Heart left ventricle (tissue), 16 donors: ENCODE measurements at places on chromosomes 1 and 21. TPM values are rescaled to one million over a fixed set of nuclear protein-coding genes. Genes with fewer than 3 reads are reported as not detected.

CORT gene
- polyA plus RNA-seq: not detected

SAMD11 gene
- polyA plus RNA-seq: 0.54 TPM

FBXO2 gene
- polyA plus RNA-seq: 2.5 TPM

CCDC185 gene
- polyA plus RNA-seq: not detected

LEFTY1 gene
- 0.65 TPM for polyA plus RNA-seq

A3GALT2 gene
- polyA plus RNA-seq: not detected

- no peak for DNase-seq
These were observed 112.7 kb upstream of the COA6 start for GRCh38 chr1:234260578-234260977.

- DNase-seq: peak; percentile 28
These were observed 660 bp downstream of the GCLM start for GRCh38 chr1:93908394-93909145.

GRCh38 chr1:42533101-42533863 lies 70.2 kb downstream of the CCDC30 start:
- DNase-seq: no peak

DNA sequence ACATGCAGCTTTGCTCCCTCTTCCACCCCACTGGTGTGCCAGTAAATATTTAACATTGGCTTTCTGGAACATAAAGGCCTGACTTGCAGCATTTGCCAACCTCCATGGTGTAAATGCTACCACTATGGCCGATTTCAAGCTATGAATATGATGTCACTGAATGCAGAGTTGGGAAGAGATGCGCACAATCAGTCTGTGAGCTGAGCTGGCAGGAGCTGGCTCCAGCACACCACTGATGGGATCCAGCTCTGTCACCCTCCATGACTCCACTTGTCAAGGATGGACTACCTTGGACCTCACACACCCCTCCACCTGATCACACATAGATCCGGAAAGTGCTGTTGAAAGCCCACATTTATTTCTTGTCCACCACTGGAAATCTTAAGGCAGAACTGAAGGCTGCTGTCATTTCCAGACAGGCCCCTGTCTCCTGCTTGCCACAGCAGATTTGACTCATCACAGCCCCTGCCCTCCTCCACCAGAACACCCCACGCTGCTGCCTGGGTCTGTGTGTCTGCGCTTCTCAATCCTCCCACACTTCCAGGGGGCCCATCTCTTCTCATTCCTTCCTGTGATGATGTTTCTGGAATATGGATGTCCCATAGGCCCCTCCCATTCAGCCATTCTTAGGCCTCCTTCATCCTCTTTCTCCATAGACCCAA lies 82.2 kb upstream of the BCAR3 start:
- DNase-seq: no peak

DNA sequence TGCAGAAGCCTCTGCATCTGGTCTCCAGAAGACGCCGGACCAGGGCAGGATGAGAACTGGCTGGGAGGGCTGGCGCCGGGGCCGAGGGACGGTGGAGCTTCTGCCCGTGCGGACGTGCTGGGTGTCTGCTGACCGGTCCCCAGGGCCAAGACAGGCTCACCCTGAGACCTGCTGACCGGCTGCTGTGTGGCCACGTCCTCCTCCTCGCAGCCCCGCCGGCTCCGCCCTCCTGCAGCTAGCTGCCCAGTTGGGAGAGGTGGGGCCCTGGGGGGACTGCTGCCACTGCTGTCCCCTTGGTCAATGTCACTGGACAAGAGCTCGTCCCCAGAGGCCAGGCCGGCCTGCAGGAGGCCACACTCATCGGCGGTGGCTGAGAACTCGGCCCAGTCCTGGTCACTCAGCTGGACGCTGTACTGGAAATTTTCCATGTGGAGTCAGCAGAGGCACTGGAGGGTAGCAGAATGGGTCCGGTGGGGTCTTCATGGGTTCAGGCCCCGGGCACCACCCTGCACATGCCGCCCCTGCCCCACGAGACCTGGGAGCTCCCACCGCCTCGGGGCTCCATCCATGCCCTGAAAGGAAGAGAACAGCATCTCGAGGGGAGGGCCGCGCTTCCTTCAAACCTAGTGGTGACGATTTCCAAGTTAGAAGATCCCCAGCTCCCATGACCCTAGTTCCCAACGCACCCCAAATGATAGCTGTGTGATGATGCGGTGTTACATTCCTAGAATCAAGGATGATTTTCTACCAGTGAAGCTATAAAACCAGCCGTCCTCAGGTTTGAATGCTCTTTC lies 1.1 kb downstream of the PERM1 start:
- DNase-seq: peak; percentile 91

DNA sequence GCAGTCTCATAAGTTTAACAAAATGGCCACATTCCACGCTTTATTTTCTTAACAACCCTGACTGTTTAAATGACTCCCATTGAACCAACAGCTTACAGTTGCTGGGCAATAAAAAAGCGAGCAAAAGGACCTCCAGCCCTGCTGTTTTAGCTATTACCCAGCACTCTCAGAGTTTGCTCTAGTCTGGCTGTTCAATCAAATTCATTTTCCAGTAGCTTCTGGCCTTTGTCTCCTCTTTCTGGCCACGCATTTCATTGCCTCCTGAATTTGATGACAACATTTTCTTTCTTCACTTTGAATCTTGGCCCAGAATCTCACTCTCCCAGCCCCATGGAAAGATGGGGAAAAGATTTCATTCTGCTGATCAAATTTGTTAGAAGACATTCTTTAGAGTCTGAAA lies 44.1 kb upstream of the DOCK7 start:
- DNase-seq: no peak

- no peak for DNase-seq
These were observed 39.9 kb upstream of the SLC19A1 start for GRCh38 chr21:45582128-45582527.

GRCh38 chr1:68542586-68542985 lies 45.7 kb upstream of the DEPDC1 start:
- no peak for DNase-seq

GRCh38 chr1:187931776-187932175 lies 1103.0 kb downstream of the PLA2G4A start:
- no peak for DNase-seq

DNA sequence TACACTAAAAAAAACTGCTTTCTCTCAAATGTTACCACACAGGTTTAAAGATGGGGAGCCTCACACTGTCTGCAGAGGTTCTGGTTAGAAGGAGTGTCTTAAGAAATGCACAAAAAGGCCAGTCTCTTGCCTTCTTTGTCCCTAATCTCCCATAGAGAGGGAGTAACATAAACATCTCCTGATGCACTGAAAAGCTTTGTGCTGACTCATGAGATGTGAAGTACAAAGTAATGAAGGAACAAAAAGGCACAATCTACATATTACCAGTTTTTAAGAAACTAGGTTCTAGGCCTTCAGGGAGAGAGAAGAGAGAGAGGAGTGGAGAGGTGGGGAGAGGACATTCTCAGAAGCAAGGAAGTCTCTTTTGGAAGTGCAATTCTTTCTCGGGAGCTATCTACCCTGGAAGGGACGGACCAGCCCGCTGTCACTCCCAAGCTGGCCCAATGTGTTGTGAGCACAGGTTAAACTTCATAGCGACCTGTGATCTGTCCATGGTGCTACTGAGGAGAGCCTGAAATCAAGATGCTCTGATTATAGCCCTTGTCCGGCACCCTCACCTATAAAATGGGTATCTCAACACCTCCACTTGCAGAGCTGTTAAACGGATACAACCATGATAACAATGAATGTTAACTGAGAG lies 458.1 kb downstream of the DISC1 start:
- no peak for DNase-seq

DNA sequence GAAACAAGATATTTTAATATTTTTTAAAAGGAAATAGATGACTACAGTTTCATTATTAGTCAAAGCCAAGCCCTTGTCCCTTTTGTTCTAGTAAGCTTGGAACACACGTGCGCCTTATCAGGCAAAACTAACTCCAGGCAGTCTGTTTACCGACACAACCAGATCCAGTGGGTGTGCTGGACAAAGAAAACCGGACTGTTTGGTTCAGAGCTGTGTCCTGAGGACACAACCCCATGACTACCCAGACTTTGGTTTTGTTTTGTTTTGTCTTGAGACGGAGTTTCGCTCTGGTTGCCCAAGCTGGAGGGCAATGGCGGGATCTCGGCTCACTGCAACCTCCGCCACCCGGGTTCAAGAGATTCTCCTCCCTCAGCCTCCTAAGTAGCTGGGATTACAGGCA lies 13.9 kb upstream of the RHOU start:
- DNase-seq: no peak

DNA sequence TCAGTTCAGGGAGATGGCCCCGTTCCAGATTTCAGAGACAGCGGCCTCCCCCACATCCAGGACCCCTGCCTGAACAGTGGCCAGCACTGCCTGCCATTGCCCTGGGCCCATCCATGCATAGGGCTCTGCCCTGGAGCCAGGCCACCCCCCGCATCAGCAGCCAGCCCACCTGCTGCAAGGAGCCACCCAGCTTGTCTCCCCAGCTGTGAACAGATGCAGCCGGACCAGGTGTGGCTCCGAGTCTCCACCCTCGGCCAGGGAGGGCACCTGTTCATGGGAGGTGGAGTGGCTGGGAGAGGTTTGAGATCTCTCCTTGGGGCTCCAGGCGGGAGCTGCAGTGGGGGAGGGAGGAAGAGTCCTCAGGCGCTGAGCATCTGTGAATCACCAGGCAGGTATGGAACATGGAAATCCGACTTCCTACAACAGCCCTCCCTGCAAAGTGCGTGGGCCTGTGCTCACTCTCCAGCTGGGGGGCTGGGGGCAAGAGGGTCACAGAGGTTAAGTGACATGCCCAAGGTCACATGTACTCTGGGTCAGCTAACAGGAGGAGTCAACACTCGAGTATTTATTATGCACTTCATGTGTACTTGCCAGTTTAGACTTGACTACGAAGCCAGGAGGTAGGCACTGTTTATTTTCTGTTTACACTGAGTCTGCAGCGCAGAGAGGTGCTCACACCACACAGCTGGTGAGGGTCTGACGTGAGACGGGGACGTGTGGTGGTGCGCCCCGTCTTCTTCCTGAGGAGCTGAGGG lies 4.8 kb upstream of the HES5 start:
- DNase-seq: no peak

GRCh38 chr1:92399076-92399475 lies 87.6 kb downstream of the GFI1 start:
- DNase-seq: no peak

DNA sequence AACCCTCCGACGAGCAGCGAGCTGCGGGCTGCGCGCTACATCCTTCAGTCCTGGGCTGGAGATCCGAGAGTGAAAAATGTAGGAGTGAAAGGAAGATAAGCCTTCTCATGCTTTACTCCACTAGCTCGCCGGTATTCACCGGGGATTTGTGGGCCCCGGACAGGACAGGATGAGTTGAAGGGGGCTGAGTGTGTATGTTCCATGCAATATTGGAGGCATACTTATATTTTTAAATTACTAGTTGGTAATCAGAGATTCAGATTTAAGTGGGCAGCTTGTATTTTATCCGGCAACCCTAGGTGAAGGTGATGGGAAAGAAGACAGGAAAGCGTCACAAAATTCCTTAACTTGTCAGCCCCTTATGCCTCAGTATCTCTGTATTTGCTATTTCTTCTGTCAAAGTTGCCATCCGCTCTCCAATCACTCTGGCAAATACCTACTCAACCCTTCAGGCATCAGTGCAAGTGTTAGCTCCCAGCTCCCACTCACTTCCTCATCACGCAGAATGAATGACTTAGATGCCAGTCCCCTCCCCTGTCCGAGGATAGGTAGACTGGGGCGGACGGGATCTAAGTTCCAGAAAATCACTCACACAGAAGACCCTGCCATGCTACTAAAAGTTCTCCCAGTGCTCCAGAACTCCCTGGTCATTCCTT lies 503 bp upstream of the PIGM start:
- no peak for DNase-seq

- DNase-seq: no peak
These were observed 45.1 kb upstream of the DNAH14 start for GRCh38 chr1:224884361-224884801.

DNA sequence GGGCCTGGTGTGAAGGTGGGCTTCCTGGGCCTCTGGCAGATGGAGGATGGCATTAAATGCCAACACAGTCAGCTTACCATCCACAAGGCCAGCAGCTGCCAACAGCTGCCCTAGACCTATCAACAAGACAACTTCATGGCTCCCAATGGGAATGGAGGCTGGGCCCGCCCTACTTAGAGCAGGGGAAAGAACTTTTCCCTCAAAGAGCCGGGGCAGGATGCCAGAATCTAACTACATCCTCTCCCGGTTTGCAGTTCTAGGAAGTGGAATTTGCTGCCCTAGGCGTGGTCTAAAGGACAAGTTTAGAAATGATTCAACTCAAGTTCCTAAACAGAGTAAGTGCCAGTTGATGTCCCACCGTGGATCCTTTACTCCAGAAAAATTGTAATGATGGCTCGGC lies 13.1 kb downstream of the ICMT start:
- peak; percentile 85 for DNase-seq

DNA sequence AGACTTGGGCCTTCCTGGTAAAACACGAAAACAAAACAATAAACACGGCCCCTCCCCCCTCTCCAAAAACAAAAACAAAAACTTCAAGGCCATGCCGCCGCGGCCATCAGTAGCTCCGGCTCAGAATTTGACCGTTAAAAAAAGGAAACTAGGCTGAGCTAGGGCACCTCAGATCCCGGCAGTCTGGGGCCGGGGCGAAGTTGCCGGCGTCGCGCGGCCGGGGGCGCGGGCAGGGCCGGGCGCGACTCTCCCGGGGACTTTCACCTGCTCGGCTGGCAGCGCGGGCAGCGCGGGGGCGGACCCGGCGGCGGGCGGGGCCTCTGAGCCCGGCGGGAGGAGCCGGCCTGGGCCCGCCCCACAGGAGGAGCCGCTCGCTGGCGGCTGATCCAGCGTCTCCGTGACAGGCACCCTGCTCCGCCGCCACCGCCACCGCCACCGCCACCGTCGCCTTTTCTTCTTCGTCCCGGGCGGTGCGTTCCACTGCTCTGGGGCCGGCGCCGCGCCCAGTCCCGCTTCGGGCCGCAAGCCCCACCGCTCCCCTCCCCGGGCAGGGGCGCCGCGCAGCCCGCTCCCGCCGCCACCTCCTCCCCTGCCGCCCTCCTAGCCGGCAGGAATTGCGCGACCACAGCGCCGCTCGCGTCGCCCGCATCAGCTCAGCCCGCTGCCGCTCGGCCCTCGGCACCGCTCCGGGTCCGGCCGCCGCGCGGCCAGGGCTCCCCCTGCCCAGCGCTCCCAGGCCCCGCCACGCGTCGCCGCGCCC lies at the start of gene NOS1AP:
NOS1AP (plus strand) TSS at position 358 of the 760 bp plus-strand sequence. CDS start 487 bp downstream, outside the sequence.
- peak; percentile 86 for DNase-seq

DNA sequence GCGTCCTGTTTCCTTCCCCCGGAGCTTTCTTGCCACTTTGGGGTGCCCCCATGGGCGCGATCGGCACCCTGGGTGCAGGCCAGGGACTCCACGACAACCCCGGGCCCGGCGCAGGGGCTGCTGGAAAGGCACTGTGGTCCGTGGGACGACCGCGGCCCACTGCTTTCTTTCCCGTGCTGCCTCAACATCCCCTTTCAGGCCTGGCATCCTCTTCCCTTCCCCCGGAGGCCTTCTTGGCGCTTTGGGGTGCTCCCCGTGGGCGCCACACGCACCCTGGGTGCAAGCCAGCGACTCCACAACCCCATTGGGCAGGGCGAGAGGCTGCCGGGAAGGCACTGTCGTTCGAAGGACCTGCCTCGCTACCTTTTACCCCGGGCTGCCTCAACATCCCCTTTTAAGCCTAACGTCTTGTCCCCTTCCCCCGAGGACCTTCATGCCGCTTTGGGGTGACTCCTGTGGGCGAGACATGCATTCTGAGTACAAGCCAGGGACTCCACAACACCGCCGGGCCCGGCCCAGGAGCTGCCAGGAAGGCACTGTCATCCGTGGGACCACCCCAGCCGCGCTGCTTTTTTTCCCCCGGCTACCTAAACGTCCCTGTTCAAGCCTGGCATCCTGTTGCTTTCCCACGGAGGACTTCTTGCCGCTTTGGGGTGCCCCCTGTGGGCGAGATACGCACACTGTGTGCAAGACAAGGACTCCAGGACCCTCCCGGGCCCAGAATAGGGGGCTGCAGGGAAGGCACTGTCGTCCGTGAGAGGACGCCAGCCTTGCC lies 137.8 kb downstream of the LIPI start:
- no peak for DNase-seq

- no peak for DNase-seq
These were observed 108.8 kb upstream of the GRIK1 start for GRCh38 chr21:30048570-30048969.
